ENCODE measurements at places on chromosomes 11 and 22.
A peak's percentile ranks its signal among the peaks of the same experiment; 100 is the strongest.

DNA sequence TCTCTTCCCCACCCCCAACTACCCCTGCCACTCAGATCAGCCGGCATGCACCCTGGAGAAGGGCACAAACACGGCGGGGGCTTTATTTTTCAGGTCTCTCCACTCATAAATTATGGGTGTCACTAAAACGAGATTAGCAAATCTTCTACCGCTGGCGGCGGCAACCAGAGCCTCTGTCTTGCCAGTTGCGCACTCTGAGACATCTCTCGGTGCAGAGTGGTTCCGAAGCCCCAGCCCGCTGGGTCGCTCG lies 125.3 kb upstream of the C11orf58 start:
- no peak for DNase-seq

GRCh38 chr11:87972133-87972532 lies 203.1 kb downstream of the RAB38 start:
- DNase-seq = no peak

DNA sequence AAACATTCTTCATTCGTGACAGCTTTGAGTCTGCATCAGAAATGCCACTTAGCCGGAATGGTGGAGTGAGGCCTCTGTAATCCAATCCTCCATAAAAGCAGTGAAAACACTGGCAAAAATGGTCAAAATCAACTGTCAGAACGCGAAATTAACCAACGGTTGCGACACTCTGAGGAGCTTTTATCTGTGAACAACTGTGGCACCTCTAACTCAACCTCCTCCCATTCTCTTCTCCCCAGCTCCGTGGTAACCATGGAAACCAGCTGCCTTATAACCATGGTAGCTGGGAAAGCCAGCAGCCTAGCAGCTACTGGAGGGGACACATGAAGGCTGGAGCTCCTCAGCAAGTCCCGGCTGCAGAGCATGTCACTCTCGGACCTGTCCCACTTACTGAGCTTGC lies 20.3 kb downstream of the AP2A2 start:
- no peak for DNase-seq

DNA sequence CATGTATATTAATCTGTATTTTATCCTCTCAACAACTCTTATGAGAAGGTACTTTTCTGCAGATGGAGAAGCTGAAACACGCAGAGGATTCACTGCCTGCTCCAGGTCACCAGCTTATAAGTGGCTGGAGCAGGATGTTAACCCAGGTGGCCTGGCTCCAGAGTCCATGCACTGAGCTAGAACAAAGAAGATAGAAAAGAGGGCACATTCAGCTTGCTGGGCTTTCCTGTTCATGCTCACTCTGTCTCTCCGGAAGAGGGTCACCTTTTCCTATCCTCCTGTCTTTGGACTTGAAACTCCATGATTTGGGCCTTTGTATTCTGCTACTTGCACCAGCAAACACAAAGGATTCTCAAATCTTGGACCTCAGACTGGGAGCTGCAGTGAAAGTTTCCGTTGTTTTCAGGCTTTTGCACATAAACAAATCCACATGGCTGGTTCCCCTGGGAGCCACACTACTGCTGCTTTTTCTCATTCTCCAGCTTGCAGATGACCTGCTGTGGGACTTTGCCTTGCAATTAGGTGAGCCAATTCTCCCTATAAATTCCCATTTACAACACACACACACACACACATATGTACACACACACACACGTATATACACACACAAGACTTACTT lies 117.3 kb upstream of the GRK3 start:
- no peak for DNase-seq

DNA sequence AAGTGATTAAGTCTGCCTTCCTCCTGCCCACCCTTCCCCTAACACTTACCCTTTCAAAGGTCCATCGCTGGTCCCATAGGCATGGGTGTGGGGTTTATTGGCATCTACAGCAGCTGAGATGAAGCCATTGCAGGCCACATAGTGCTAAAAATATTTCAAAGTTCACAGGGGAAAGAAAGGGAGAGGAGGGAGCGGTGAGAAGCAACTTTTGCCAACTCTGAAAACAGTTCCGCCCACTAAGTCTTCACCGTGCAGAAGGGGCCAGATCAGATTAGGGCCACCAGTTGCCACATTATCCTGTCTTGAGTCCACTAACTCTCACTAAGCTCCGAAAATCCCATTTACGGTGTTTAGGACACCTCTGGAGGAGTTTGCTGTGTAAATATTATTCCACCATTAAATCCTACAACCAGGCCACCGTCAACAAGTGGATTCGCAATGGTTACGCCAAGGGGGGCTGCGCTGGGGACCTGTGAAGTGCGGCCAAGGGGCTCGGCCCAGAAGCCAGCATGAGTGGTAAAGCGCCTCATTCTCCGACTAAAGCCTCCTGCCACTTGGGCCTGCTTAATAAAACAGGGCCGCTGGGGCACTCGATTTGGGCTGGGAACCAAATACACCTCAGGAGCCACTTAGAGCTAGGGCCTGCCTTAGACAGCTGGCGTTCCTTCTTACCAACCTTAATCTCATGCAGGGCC lies 534.9 kb downstream of the MIAT start:
- DNase-seq = no peak

GRCh38 chr22:29816980-29817379 lies 21.1 kb downstream of the ASCC2 start:
- peak; percentile 54 for DNase-seq

DNA sequence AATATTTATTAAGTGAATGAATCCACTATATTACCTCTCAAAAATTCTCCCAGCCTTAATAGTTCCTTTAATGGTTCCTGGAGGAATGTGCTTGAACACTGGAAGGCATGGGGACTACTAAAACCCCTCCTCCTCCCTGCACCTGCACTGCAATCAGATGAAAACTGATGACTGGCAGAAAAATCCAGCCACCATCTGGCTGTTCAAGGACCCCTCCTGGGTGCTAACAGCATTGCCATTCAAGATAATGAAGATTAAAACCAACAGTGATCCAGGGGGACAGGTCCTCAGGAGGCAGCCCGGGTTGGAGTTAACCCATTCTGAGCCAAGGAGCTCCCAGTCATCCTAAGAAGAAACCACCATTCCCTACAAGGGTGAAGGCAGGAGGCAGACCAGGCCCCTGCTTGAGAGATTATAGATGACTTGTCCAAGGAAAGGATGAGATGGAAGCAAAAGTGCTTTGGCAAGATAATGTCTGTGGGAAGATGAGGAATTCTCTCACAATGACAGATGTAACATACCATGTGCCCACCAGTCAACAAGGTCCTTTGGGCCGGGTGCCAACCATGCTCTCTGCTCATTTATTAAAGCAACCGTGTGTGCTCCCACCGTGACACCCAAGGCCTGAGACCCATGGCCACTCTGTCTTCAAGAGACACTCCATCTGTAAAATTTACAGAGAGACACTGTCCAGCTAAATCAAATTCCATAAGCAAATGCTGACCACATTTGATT lies 90.6 kb downstream of the LARGE1 start:
- no peak for DNase-seq

- DNase-seq = peak; percentile 16
Measured at GRCh38 chr11:7348432-7349304, 97.0 kb downstream of the SYT9 start.

All from mammary epithelial cell (primary cell).